ENCODE measurements at places on chromosomes 6 and 20.

DNA sequence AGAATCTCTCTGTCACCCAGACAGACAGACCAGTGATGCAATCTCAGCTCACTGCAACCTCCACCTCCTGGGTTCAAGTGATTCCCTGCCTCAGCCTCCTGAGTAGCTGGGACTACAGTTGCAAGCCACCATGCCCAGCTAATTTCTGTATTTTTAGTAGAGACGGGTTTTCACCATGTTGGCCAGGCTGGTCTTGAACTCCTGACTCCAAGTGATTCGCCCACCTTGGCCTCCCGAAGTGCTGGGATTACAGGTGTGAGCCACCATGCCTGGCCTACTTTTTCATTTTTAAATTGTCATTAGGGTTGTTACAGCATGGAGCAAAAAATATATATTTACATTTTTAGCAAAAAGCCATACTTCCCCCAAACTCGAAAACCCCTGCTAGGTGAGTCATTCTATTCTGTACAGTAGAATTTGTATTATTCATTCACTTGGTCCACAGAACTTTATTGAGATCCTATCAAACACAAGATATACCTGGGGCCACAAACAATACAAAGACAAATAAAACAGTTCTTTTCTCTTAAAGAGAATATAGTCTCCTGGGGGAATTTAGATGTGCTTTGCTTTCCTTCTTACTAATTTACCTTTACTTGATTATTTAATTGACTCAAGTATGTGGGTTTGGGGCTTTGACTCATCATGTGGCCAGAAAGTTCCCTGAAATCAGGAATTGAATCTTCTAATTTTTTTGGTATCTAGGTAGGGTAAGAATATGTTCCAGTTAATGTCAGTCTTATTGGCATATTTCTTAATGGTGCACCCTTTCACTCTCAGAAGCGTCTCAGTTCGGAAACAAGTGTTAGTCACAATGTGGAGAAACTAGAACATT is 16.6 kb upstream of the CCND3 start:
- DNase-seq, result no peak

DNA sequence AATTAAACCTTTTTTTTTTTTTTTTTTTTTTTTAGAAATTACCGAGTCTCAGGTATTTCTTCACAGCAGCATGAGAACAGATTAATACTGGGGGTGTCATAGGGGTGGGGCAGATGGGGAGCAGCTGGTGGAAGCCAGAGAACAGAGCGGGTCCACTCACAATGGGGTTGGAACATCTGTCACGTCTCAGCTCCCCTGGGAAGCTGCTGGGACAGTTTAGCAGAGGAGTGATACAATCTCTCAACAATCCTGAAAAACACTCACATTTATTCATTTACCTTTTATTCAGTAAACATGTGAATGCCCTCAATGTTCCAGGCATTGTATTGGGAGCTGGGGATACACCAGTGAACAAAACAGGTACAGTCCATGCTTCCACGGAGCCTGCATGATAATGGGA is 162.2 kb downstream of the SMOC2 start:
- DNase-seq, result no peak

DNA sequence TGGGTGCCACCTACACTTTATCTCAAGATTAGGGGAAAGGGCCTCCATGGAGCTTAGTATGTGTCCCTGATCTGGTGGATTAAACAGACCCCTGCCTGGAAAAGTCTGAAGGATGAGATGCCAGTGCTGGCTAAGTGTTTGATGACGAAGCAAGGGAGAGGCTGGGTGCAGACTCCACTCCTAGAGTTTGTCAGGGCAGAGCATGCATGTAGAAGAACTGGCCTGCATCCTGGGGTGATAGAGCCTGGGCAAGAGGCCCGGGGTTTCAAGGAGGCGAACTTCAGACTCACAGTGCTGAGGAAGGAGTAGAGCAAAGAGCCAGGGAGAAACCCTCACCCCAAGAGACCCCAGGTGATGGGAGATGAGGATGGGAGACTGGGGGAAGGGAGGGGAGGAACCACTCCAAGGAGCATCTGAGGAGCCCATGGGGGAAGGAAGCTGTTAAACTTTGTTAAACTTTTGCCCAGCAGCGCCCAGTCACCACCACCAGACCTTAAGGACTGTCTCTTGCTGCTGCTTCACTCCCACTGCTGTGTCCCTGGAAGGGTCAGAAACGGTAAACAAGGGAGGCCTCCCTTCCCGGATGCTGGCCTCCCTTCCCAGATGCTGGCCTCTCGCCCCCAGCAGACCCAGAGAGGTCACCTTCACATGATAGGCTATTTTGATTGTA is 61.6 kb downstream of the RPRD1B start:
- DNase-seq, result no peak

- DNase-seq, result no peak
These were observed 160.4 kb downstream of the PACRG start for GRCh38 chr6:162887981-162888689.

- no peak for DNase-seq
These were observed 60.6 kb upstream of the IL20RA start for GRCh38 chr6:137105375-137105774.

DNA sequence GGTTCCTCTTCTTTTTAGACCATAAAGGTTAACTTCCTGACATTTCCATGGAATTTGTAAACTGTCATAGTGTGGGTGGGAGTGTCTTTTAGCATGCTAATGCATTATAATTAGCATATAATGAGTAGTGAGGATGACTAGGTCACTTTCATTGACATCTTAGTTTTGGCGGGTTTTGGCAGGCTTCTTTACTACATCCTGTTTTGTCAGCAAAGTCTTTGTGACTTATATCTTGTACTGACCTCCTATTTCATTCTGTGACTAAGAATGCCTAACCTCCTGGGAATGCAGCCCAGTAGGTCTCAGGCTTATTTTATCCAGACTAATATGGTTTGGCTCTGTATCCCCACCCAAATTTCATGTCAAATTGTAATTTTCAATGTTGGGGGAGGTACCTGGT is 149.6 kb upstream of the SYNCRIP start:
- no peak for DNase-seq

DNA sequence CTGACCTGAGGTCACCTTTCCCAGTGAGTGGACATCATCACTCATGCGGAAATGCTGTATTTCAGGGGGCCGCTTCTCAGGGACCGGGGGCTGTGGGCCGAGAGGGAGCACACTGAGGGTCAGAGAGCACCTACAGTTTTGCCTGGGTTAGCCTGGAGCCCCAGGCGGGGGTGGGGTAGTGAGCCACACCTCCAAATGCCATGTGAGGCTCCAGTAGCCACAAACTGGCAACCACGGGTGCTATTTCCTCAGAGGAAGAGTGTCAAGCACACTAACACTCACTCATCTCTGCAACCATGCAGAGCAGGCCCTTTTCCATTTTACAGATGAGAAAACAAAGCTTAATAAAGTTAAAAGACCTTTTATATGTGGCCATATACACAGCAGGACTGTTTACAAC is 4.7 kb downstream of the EHMT2 start:
- no peak for DNase-seq

GRCh38 chr20:53828088-53828681 is 234.5 kb upstream of the ZNF217 start:
- no peak for DNase-seq

DNA sequence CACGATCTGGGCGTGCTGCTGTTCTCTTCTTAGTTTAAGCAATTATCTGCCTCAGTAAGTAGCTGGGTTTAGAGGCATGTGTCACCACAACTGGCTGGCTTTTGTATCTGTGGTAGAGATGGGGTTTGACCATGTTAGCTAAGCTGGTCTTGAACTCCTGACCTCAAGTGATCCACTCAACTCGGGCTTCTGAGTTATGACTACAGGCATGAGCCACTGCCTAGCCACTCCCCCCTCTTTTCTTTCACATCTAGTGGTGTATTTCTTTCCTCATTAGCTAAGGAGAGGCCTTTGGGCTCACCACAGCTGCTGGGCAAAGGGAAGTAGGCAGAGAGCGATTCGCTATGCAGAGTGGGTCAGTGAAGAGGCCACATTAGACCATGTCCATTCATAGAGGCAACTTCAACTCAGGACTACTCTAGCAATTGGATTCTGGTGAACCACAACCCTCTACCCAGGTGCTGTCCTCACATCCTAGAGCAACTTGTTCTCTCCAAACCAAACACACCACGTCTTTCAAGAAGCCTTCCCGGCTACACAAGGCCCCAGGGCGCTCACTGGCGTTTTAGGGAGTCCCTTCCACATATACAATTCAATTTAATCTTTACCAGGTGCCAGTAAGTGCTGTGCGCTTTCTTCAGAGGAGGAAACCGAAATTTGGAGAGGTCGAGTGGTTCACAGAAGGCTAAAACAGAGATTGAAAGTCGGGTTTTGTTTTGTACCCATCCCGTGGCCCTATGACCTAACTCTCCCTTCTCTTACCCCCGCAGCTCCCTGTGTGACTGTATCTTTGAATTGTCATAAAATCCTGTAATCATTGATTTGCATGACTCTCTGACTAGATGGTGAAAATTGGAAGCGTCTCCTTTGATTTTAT is 26.5 kb upstream of the GFOD1 start:
- no peak for DNase-seq

GRCh38 chr6:140609956-140610355 is 1235.5 kb upstream of the CITED2 start:
- no peak for DNase-seq

GRCh38 chr6:27777614-27778355 is 134.4 kb downstream of the OR2B2 start:
- no peak for DNase-seq

- DNase-seq, result no peak
These were observed 212.5 kb upstream of the SUPT3H start for GRCh38 chr6:45590226-45590625.

DNA sequence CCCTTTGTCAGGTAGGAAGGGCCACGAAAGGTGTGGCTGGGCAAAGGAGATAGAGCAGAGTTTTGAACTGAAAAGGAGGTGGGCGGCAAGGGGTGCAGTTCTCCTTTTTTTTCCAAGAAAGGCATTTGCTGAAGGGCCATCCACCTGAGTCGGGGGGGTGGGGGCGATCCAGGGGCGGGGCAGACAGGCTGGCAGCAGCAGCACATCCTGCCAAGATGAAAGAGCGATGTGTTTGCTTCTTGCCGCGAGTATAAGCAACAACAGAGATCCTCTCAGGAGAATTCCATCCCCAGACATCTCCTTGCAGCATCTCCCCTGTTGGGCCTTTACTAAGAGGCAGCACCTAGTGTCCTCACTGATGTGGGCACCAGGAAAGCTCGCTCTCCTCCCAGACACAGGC is 516.5 kb downstream of the CD83 start:
- no peak for DNase-seq

DNA sequence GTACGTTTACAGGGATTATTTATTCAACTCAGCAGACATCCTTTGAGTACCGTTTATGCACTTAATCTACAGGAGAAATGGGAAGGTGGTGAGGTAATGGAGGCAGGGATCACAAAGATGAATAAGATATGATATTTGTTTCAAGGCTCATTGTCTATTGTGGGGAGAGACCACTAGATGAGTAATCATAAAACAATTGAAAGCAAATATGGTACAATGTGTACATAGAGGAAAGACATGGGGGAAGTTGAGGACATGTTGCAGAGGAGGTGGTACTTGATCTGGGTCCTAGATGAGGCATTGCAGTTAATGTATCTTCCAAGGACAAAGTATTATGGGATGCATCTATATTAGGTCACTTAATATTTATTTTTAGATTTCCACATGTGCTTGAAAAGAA is 13.7 kb upstream of the CDC5L start:
- DNase-seq, result no peak

DNA sequence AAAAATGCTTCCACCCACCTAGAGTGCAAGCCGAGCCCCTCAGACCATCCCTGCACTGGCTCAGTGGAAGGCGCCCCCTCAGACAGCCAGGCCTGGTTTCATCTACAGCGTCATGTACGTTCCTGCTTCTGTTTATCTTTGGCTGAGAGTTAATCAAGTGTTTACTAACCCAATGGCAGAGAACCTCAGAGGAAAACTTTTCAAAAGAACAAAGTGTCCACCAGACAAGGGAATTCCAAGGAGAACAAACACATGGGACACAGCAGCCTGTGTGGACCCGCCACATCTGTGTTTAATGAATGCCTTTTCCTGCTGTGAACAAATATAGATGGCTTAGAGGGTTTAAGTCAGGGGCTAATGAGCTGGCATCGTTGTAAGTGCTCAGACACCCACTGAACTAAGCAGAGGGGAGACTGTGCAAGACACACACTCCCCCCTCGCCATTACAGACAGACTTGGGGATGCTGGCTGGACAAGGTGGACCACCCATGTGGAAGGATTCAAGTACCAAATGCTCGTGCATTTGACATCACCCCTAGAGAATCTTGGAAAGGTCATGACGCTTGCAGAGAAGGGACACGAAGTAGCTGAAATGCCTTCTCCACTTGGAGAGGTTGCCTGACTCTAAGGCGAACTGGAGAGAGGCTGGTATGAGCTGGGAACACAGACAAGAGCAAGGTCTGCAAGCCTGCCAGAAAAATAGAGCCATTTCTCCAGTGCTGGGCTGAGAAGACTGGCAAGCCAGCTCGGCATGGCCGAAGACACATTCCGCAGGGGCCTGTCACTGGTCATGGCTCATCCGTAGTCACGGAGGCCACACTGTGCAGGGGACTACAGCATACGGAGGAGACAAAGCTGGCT is 53.5 kb upstream of the NXT1 start:
- DNase-seq, result no peak

- DNase-seq, result no peak
These were observed 57.6 kb upstream of the FOXP4 start for GRCh38 chr6:41488433-41489119.

DNA sequence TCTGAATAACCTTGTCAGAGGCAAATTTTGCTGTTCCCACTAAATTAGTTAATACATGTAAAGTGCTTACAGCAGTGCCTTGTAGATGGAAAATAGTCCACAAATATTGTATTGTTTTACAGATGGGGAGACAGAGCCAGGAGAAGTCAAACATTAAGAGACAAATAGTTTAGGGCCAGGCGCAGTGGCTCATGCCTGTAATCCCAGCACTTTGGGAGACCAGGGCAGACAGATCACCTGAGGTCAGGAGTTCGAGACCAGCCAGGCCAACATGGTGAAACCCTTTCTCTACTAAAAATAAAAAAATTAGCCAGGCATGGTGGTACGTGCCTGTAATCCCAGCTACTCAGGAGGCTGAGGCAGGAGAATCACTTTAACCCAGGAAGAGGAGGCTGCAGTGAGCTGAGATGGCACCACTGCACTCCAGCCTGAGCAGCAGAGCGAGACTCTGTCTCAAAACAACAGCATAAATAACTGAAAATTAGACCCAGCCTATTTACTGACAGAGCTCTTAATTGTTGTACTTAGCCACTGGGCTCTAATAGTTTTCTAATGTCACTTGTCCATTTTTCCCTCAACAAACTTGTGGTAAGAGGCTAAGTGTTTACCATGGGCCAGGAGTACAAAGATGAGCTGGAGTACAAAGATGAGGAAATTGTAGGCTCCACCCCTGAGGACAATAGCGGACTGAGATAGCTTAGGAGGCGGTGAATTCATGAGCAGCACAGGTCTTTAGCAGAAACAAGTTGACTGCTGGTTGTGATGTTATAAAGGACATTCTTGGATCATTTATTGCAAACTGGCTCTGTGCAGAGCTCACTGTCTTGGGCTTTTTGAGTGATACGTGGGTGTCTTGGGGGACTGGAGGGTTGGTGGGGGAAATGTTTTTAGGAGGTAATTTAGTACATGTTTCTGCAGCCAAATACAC is 6.4 kb downstream of the ZSWIM3 start:
- no peak for DNase-seq

- DNase-seq, result no peak
These were observed 172.8 kb downstream of the CDKAL1 start for GRCh38 chr6:20706939-20707485.
